ENCODE measurements at places on chromosomes 16 and 17.
A peak's percentile ranks its signal among the peaks of the same experiment; 100 is the strongest.

GRCh38 chr16:88473666-88474534, 20.8 kb downstream of the ZFPM1 start:
- no peak for DNase-seq

DNA sequence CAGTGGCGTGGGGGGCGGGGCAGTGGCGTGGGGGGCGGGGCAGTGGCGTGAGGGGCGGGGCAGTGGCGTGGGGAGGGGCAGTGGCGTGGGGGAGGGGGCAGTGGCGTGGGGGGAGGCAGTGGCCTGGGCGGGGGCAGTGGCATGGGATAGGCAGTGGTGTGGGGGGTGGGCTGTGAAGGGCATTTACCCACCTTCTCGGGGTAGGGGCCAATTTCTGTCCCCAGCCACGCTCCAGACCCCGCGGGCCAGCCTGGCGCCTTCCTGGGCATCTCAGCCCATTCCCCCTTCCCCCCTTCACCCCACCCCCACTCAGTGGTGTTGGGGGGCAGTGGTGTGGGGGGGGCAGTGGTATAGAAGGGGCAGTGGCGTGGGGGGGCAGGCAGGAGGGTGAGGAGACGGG, 92.7 kb downstream of the LITAF start:
- no peak for DNase-seq

GRCh38 chr16:71172481-71173207, 57.9 kb downstream of the HYDIN start:
- no peak for DNase-seq

DNA sequence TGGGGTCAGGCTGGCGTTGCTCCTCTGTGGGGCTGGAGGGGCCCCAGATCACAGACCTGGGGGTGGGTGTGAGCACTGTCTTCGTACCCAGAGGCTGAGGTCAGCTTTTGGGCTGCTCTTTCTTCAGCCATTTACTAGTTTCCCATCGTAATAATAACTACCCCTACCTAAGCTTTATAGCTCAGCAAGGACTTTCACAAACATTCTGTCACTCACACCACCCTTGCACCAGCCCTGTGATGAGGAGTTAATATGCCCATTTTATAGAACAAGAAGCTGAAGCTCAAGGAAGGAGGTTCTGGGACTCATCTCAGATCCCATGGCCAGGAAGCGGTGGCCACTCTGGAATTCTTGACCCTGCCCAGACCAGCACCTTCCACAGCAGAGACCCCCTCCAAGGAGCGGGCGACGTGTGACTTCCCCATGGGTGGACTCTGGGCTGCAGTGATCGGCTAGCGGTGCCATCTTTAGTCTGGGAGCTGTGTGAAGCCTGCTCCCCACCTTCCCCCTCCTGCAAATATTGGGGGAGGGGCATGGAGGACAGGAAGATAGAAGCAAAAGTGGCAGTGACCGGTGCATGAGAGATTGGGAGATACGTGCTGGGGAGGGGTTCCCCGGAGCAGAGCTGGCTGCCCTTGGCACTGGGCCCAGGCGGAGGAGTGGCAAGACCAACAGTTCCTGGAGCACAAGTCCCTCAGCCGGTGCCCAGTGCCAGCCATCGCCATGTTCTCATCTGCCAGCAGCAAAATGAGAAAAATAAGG, 81.8 kb upstream of the TOB1 start:
- DNase-seq = no peak

- DNase-seq = peak; percentile 94
Observed at GRCh38 chr16:89924297-89924924, 1.3 kb downstream of the TUBB3 start.

DNA sequence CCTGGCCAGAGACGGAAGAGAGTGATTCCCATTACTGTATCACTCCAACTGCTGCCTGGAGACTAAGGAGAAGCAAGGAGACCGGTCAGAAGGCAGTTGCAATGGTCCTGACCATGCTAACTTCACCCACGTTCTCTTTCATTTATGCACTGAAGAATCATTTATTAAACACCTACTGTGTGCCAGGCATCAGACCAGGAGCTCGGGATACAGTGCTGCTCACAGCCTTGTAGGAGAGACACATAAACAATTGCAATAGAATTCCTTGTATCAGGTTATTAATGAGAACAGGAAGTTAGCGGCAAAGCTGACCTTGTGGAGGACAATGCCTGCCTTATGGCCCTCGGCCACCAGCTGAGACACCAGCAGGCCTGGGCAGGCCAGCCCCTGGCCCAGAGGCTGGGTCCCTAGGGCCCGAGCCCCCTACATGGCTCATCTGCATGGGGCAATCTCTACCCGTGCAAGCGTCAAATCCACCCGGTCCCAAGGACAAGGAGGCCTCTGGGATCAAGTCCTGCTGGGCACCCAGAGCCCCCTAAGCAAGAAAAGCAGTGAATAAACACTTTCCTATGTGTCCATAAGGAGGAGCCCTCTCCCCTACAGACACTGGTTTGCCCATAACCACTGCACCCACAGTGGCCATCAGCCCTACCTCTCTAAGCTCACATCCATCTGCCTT, 8.6 kb upstream of the ENPP7 start:
- DNase-seq = peak; percentile 52

- DNase-seq = peak; percentile 95
Observed at GRCh38 chr17:8151120-8151640, 1.0 kb downstream of the PER1 start.

- DNase-seq = no peak
Observed at GRCh38 chr17:66192378-66192687, 400 bp upstream of the CEP112 start.

DNA sequence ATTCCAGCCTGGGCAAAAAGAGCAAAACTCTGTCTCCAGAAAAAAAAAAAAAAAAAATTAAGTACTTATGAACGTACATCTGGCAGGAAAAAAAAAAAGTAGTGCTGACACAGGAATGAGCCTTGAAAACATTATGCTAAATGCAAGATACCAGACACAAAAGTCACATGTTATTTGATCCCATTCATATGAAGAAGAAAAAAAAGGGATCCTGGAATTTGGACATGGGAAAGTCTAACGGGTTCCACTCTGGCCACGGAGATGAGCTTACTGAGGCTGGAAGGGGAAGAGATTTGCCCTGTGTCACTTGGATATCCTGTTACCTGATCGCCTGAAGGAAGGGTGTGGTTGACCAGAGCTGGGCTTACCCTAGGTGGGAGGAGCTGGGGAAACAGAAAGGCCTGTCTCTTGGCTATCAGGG, 251.9 kb downstream of the PARN start:
- DNase-seq = peak; percentile 21

DNA sequence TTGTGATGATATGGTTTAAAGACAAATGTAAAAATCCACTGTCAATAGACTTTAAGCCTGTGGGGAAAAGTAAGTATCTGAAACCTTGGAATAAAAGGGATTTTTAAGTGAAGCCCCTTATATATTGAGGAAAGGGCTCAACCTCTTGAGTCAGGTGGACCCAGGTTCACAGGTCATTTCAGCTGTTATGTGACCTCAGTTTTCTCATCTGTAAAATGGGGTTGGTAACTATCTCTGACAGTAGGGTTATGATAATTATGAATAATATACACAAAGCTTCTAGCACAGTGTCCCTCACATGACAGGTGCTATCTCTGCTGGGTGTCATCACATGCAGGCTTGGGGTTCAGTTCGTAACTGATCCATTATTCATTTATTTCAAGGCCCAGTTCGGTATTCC, 57.0 kb downstream of the USP10 start:
- no peak for DNase-seq

- DNase-seq = no peak
Observed at GRCh38 chr16:76386784-76387183, 109.6 kb downstream of the CNTNAP4 start.

DNA sequence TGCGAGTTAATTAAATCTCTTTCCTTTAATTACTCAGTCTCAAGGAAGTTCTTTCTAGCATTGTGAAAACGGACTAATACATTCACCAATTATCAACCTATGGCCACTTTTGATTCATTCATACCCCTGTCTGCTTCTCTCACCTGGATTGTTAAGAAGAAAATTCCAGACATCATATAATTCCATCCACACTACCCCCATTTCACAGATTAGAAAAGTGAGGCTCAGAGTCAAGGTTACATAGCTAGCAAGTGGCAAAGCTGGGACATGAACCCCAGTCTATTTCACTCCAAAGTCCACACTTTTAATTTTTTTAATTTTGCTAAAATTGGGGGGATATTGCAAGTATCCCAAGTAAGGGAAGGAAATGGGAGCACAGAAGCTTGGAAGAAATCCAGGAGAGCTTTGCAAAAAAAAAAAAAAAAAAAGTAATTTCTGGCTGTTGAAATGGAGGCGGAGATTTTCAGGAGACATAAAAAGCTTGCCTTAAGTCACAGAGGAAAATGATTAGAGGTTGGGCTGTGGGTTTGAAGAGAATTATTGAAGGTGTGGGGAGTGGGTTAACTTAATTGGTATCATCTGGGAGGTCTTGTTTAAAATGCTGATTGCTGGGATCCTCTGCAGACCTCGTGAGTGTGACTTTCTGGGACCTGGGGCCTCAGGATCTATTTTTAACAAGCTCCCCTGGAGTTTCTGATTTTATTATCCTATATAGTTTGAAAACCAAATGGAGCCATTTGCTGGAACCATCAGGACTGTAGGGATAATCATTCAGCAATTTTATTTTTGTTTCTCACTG, 42.3 kb upstream of the ZKSCAN2 start:
- DNase-seq = no peak

DNA sequence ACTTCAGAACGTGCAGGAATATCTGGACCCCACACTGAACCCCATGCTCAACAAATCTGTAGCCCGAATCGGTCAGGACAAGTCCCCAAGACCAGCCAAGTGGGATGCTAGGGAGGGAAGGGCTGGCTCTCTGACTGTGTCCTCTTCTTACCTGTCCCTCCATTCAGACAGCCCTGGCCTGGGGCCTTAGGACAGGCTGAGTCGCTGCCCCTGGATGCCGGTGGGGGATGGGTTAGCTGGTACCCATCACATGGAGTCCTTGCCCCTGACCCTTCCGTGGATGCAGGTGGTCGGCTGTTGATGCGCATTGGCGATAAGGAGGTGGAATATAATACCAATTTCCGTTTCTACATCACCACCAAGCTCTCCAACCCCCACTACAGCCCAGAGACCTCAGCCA, 16.0 kb upstream of the KDM6B start:
- DNase-seq = no peak

DNA sequence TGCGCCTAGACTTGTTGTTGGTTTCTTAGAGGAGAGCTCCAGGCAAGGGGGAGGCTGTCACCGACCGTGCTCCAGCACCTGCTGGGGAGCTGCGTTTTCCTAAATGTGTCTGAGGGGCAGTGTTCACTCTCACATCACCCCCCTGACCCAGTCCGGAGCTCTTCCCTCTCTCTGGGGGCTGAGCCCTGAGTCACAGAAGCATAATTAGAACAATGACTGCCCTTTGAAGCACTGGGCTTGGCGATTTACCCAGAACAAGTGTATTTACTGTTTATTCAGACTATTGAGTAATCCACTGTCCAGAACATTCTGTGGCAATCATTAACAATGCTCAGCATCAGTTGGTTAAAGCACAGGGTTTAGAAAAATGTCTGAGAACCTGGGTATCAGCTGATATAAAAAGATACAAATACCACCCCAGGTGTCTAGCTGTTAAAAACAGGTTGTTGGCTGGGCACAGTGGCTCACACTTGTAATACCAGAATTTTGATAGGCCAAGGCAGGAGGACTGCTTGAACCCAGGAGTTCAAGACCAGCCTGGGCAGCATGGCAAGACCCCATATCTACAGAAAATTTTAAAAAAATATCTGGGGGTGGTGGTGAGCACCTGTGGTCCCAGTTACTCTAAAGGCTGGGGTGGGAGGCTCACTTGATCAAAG, 8.1 kb downstream of the CES4A start:
- DNase-seq = no peak

DNA sequence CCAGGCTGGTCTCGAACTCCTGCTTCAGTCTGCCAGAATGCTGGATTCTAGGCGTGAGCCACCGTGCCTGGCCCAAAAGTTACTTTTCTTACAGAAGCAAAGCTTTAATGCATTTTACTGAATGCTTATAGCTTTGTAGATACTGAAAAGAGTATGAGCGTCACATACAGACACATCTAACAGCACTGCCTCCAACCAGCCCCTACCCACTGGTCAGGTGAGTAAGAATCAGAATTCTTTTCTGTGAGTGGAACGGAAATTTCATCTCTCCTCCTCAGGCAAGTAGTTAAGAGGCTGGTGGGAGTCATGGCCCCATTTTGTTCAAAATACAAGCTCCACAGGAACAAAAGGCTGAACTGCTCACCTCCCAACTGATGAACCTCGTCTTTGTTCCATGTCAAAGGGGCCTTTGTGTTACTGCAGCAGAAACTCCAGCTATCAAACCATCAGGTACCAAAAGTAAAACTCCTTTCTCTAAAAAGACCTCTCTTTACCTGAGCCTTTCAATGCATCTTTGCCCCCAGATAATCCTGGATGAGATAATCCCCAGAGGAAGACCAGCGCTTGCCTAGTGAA, 92.4 kb upstream of the RPH3AL start:
- DNase-seq = no peak

DNA sequence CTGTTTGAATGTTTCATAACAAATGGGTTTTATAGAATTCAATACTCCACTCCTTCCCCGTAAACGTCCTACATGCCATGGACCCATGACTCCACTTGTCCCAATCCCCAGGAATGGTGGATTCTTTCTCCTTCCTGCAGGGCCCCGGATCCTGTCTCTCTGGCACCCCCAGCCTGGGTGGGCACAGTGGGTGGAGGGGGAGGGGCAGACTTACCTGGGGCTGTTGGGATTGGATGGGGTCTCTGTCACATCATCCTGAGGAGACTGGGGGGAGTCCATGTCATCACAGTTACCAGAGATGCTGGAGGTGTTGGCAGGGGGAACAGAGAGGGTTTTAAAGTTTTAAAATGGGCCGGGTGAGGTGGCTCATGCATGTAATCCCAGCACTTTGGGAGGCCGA, 13.2 kb downstream of the TRPV3 start:
- no peak for DNase-seq

DNA sequence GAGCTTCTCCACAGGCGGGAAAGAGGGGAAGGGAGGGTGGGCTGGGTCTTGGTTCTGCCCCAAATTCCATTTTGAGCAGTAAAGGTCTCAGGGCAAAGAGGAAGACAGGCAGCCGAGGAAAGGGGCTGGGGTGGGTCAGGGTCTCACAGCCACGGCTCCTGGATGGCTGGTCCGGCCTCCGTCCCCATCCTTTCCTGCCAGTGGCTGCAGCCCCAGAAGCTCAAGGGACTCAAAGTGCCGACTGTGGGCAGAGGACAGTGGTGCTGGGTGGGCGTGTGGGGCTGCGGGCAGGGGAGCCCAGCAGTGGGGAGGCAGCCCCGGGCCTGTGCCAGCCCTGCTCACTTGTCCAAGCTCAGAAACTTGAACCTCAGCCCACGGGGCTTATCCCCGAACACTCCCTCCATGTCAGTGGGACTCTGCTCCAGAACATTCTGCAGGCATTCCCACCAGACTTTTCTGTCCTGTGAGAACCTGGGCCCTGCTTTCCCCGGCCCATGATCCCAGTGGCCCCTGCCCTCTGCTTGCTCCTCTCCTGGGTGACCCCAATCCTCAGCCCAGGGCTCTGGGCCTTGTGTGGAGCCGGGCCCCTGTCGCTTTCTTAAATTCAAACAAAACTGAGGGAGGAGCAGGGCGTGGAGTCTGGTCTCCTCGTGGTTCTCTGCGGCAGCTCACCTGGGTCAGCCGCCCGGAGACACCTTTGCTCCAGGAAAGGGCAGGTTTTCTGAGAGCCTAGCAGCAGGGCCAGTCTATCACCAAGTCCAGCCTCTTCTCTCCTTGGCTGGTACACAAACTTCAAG, 117.8 kb upstream of the METRNL start:
- no peak for DNase-seq
